CD8-positive, alpha-beta T cell (primary cell): ENCODE measurements at places on chromosomes 7 and 10. TPM values are rescaled to one million over a fixed set of nuclear protein-coding genes. Genes with fewer than 3 reads are reported as not detected.
A peak's percentile ranks its signal among the peaks of the same experiment; 100 is the strongest.

DNA sequence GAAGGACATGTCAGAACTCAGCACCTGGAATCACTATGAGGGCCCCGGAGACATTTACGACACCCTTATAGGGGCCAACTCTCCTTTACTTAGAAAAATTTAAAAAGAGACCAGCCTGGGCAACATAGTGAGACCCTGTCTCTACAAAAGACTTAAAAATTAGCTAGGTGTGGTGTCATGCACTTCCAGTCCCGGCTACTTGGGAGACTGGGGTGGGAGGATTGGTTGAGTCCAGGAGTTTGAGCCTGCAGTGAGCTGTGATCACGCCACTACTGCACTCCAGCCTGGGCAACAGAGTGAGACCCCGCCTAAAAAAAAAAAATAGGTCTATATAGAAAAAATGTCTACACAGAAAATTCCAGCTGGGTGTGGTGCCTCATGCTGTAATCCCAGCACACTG lies 7.5 kb upstream of the CYTH3 start:
- no peak for DNase-seq

DNA sequence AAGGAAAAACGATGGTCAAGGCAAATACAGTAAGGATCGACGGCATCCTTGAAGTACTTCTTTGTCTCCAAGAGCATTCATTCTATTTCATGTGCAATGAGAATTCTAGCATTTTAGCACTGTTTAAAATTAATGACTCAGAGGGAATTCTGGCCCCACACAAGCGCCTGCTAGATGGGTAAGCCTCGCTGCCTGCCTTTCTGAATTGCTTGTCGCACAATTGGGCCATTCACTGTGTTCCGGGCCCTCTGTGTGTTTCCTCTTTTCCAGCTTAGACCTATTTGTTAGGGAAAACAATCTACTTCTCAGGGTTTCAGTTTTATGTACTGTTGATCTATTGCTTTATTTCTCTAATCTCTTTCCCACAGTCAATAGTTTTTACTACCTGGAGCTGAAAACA lies 204.7 kb upstream of the ZNF32 start:
- no peak for DNase-seq

DNA sequence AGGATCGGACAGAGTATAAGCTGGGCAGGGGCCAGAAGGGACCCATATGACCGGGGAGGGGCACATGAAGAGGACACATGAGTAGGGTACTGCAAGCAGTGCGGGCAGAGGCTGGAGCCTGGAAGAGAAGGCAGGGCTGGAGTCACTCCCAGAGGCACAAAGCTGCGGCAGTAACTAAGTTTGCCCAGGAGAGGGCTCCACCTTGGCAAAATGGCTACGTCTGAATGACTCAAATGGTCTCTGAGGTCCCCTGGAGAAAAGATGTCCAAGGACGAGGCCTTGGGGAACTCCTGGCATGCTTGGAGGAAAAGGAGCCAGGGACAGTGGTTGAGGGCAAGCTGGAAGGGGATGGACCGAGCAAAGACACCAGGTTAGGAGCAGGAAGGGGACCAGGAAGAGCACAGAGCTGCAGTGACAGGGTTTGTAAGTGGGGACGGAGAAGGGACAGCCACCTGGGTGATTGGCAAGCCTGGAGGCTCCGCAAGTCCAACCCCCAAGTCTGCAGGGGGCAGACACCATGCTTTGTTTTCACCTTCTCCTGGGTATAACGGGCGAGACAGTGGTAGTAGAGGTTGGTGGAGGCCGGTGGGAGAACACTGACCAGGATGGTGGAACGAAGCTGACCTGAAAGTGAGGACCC lies 43.1 kb upstream of the LBX1 start:
- DNase-seq, result peak; percentile 45

The CHN2 gene
- total RNA-seq, result 9.9 TPM

The ABCB8 gene
- 43.6 TPM for total RNA-seq

DNA sequence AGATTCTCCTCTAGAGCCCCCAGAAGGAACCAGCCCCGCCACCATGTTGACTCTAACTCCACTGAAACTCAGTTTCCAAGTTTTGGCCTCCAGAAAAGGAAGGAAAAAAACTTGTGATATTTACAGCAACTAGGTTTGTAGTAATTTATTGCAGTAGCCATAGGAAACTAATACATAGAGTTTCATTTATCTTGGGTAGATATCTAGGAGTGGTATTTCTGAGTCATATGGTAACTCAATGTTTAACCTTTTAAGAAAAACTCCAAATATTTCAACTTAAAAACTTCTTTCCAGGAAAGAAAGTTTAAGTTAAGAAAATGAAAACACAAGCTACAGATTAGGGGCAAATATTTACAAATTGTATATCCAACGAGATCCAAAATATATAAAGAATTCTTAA lies 576.7 kb downstream of the KCNMA1 start:
- no peak for DNase-seq

GRCh38 chr7:2689951-2690705 lies 2.1 kb downstream of the AMZ1 start:
- DNase-seq, result no peak

DNA sequence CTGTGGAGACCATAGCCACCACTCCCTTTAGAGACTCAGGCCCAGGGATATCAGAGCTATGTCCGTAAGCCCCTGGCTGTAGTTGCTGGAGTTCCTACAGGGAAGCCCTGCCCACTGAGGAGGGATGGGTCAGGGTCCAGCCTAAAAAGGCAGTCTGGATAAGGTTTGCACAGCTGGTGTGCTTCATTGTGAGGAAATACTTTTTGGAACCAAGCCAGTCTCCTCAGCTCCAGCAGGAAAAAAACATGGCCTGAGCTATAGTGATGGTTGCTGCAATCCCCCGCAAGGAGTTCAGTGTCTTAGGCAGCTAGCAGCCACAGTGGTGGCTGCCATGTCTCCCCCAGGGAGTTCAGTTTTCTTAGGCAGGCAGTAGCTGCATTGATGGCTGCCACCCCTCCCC lies 52.6 kb upstream of the CYP2C8 start:
- DNase-seq, result no peak

GRCh38 chr7:98719396-98719795 lies 102.3 kb downstream of the NPTX2 start:
- DNase-seq, result no peak

DNA sequence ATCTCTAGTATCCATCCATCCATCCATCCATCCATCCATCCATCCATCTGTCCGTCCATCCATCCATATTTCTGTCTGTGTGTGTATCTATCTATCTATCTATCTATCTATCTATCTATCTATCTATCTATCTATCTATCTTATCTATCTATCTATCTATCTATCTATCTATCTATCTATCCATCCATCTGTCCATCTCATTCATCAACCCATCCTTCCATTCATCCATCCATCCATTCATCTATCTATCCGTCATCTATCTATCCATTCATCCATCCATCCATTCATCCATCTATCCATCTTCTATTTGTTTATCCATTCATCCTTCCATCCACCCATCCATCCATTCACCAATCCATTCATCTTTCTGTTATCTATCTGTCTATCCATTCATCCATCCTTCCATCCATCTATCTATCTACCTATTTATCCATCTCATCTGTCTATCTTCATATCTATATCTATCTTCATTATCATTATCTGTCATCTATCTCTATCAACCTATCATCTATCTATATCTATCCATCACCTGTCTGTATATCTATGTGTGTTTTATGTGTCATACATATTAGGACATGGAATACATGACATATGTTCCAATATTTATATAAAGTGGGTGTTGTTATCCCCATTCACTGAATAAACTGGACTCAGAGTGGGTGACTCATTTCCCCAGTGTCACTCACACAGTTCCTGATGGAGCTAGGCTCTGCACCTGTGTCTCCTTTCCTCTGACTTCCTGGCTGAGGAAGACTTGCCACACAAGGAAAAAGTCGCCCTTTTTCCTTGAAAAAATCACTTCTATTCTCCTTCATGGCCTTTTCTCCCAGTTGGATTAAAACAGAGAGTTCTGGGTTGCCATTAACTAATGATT lies 200.1 kb downstream of the CCDC3 start:
- no peak for DNase-seq

The UCMA gene
- total RNA-seq, result not detected

The FOXI2 gene
- total RNA-seq, result not detected

The PON1 gene
- total RNA-seq, result not detected

The PRKRIP1 gene
- total RNA-seq, result 51.1 TPM

DNA sequence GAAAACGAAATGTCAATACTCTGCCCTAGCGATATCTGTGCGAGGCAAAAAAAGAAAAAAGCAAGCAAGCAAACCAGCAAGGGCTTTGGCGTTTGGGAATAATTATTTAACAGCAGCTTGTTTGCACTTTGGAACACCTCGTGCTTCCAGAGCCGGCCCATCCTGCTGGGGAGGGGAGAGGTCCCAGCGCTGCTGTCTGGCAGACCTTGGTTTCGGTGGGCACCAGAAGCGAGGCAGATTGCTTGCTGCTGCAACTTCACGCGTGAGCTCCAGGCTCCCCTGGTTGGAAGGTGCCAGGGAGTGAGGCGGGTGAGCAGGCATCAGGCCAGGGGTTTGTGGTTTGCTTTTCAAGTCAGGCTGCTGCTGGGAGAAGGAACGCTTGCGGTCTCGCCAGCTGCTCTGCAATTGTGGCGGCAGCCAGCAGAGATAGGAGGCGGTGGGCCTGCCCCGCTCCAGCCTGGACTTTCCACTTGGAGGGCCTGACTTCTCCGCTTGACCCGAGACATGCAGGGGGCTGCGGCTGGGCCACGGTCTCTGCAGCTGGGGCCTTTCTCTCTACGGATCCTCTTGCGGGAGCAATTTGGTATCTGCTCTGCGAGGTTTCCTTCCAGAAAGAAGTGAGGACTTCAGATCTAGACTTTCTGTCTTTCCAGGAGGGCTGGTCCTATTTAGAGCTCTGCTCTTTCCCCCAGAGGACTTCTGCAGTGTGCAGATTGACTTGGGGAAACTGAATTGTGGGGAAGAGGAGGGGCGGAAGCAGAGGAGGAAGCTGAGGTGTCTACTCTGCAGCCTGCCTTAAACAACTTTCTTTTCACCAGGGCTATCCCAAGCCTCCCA lies 131.4 kb downstream of the PRPF18 start:
- peak; percentile 46 for DNase-seq

The THSD7A gene
- not detected for total RNA-seq

GRCh38 chr10:107434201-107434600 lies 269.7 kb upstream of the SORCS1 start:
- no peak for DNase-seq

The AP5Z1 gene
- 131 TPM for total RNA-seq

The RNF32 gene
- 0.46 TPM for total RNA-seq

DNA sequence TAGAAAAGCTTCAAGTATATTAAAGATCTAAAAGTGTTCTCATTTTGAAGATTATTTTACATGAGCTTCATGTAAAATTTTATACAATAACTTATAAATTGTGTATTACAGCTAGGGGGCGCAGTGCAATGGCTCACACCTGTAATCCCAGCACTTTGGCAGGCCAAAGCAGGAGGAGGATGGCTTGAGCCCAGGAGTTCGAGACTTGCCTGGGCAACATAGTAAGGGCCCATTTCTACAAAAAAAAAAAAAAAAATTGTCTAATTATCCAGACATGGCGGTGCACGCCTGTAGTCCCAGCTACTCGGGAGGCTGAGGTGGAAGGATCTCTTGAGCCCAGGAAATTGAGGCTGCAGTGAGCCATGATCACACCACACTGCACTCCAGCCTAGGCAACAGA lies 16.6 kb downstream of the ACBD5 start:
- no peak for DNase-seq

GRCh38 chr10:89646889-89647657 lies 2.0 kb upstream of the PANK1 start:
- no peak for DNase-seq

GRCh38 chr10:133218891-133219290 lies 11.1 kb upstream of the UTF1 start:
- no peak for DNase-seq

The GTF2IRD1 gene
- total RNA-seq, result not detected

DNA sequence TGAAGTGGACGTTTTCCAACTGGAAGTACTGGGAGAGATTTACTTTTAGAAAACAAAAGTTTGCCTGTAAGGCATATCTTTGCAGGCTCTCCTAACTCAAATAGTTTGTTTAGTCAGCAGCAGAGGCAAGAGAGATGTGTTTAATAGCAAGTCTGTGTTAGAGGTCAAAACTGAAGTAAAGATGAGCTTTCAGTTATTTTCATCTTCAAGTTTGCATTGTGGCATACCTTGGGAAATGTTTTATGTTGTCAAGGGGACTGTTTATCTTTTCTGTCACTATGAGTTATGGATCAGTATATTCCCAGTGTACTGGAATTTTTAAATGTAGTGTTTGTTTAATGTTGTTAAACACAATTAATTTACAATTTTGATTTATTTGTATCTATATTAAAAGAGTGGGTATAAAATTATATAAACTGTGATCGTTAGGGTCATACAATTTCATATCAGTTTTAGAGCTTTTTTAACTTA lies 169.7 kb upstream of the PPP1R3A start:
- no peak for DNase-seq

The GPER1 gene
- not detected for total RNA-seq

The SLC16A9 gene
- not detected for total RNA-seq

The CLDN12 gene
- 1.8 TPM for total RNA-seq

The GJD4 gene
- total RNA-seq, result not detected

The PHYH gene
- 12.6 TPM for total RNA-seq

DNA sequence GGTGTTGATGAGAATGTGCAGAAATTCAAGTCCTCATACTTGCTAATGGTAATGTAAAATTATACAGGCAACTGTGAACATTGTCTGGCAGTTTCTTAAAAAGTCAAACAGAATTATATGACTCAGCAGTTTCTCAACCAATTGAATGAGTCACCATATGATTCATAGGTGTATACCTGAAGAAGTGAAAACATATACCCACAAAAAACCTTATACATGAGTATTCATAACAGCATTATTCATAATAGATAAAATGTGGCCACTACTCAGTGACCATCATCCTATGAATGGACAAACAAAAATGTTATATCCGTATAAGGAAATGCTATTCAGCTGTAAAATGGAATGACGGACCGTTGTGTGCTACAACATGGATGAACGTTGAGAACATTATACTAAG lies 253.5 kb downstream of the MALRD1 start:
- DNase-seq, result no peak

- DNase-seq, result no peak
Measured at GRCh38 chr10:29434111-29434510, 145.2 kb downstream of the LYZL1 start.

The MYH16 gene
- not detected for total RNA-seq

DNA sequence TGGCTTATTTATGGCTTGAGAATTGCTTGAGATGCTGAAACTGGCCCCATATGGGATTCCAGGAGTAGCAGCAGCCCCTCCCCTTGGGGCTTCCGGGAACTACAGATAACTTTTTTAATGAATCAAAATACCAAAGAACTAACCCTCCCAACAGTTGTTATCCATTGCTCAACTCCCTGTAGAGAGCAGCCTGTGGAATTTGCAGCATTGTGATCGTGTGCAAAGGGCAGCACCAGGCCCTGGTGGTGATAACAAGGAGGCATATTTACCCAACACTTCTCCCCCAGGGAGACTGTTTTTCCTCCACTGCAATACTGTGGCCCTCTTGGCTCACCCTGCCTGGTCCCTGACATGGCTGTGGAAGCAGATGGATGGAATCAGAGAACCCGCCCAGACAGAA lies 196.2 kb downstream of the PLXNA4 start:
- no peak for DNase-seq
